ENCODE measurements at places on chromosomes 2 and 18. TPM values are rescaled to one million over a fixed set of nuclear protein-coding genes. Genes with fewer than 3 reads are reported as not detected.

Gene KCNG2
- total RNA-seq, result not detected

Gene MALL
- 0.35 TPM for total RNA-seq

Gene RTP5
- not detected for total RNA-seq

Gene LINC00305
- total RNA-seq, result not detected

Gene ARHGEF4
- 3.3 TPM for total RNA-seq

Gene FBXO48
- 1.5 TPM for total RNA-seq

Gene HMSD
- total RNA-seq, result 4.4 TPM

Gene OSBPL6
- total RNA-seq, result 3.1 TPM

Gene AGAP1
- total RNA-seq, result 0.89 TPM

Gene RBM44
- total RNA-seq, result 0.46 TPM

Gene FAM228B
- total RNA-seq, result 4.6 TPM

Gene C1GALT1C1L
- 0.31 TPM for total RNA-seq

Gene GLI2
- total RNA-seq, result not detected

Gene CCDC85A
- total RNA-seq, result not detected

Gene GCFC2
- 38.4 TPM for total RNA-seq

Gene ITM2C
- total RNA-seq, result 73.6 TPM

Gene KLHL30
- total RNA-seq, result not detected

Gene TUBA4A
- total RNA-seq, result 212 TPM

Gene ZSCAN30
- total RNA-seq, result 11.9 TPM

Gene C2orf78
- not detected for total RNA-seq

Gene EN1
- not detected for total RNA-seq

Gene UGT1A10
- not detected for total RNA-seq

Gene CCDC102B
- 1.4 TPM for total RNA-seq

Gene SLC19A3
- total RNA-seq, result not detected

Gene RFTN2
- not detected for total RNA-seq

Gene SH3BP4
- total RNA-seq, result 0.18 TPM

Gene CYRIA
- 0.16 TPM for total RNA-seq
